Left kidney (tissue), 8 donors: ENCODE measurements at places on chromosomes 13 and 19.

DNA sequence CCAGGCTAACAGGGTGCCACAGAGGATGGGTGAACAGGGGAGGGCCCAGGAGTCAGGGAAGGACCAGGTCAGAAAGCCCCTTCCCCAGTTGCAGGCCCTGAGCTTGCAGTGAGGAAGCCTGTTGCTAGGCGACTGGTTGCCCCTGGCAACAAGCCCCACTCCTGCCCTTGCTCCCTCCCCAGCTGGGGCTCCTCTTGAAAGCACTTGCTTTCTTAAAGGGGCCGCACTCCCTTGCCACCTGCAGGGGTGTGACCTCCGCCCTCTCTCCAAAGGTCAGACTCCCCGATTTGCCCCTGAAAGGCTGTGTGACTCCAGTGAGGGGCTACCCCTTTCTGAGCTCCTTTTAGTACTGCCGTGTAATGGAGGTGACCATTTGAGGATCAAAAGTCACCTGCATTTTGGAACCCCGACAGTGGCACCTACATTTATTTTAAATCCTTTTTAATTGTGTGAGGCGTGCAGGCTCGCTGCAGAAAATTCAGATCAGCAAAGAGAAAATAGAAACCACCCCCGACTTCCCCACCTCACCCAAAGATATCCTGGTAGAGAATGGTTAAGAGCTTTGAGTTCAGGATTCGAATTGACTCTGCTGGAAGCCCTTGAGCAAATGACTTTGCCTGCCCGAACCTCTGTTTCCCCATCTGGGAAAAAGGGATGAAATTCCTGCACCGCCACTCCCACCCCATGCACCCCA lies 4.8 kb downstream of the FCHO1 start:
- DNase-seq, result peak; percentile 51

- peak; percentile 24 for DNase-seq
Measured at GRCh38 chr13:34943436-34944273, 1.6 kb downstream of the NBEA start.

DNA sequence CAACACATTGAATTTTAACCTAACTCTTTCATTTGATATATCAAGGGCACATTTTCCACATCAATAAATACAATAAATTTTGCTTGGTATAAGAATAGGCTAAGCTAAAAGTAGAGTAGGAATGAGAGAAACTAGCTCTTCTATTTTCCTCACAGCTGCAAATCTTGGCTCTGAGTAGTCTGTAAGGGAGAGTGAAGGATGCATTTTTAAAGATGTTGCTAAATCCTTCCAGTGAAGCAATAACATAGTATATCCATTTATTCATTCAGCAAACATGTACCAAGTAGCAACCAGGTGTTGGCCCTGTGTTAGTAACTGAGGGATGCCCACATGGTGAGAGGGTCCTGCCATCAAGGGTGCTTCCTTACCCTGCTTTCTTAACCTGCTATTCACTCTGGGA lies 799.9 kb downstream of the PCDH9 start:
- DNase-seq, result no peak

GRCh38 chr13:40026741-40027140 lies 371.3 kb downstream of the COG6 start:
- no peak for DNase-seq

DNA sequence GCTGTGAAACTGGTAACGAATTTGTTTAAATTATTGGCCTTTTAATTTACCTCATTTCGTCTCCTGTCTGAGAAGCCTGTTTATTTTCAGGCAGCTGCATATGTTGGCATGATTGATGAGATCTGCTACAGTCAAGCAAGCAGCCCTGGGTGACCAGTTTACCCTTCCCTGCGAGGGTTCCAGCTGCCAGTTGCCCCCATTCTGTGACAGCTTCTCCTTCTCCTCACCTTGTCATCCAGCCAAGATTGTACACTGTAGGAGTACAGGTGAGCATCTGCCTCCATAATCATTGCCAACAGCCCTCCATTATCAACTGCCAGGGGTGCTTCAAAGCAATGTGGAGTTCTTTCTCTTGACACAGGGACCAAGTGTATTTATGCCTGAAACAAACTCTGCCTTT lies 1979.9 kb upstream of the PRR20A start:
- DNase-seq, result no peak

DNA sequence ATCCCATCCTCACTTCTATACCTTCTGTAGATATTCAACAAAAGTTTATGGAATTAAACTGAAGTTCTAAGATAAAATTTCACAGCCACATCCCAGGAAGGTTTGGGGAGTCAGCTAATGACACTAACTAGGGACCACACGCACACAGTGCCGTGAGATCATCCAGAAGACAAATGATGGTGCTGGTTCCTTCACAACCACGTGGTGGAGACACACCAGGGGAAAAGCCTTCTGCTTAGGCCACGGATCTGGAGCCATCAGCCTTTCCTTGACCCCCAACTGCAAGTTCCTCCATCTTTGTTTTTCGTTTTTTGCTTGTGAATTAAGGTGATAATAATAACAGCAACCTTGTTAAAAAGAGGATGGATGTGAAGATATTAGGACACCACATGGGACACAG lies 241.6 kb upstream of the MAB21L1 start:
- no peak for DNase-seq

DNA sequence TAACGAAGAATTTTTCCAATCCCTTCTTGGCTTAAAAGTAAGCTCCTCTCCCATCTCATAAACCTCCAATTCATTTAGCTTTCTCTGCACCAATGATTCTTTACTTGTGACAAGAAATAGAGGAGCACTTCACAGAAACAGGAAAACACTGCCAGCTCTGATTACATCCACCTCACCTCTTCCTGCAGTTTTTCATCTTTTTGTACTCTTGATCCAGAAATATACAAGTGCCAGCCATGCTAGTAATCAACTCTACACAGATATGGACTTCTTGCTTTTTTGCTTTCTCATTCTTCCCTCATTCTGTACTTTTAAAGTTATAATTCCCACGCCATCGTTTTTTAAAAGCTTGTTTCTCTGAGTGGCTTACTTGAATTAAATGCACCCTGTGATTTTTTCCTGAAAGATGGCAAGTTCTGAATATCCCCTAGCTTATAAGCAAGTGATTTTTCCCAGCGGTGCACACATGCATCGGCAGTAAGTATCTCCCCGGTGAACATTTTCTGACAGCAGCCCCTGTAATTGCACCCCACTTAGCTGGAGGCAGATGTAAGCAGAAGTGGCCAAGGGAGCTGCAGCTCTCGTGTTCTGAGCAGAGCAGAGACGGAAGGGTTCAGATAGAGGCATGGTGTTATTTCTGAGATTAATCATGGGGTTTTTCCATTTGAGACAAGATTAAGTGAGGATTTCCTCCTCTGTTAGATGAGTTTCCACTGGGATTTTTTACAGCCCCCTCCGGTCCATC lies 340.7 kb downstream of the SLC7A1 start:
- no peak for DNase-seq

- no peak for DNase-seq
Measured at GRCh38 chr19:34375598-34375997, 10.6 kb downstream of the GPI start.

DNA sequence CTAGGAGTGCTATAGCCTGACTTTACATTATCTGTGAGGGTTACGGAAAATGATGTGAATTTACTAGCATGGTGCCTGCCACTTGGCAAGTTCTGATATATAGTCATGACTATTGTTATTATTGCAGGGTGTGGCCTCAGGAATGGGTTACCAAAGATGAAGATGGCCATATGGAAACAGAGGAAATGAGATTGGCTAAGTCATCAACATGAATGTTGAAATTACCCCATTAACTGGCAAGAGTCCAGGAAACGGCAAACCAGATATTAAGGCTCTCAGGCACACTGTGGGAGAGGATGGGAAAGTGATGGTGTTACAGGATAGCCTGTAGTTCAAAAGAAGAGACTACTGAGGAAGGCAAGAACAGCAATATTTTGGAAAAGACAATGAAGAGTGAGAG lies 183.3 kb downstream of the KCNRG start:
- no peak for DNase-seq

DNA sequence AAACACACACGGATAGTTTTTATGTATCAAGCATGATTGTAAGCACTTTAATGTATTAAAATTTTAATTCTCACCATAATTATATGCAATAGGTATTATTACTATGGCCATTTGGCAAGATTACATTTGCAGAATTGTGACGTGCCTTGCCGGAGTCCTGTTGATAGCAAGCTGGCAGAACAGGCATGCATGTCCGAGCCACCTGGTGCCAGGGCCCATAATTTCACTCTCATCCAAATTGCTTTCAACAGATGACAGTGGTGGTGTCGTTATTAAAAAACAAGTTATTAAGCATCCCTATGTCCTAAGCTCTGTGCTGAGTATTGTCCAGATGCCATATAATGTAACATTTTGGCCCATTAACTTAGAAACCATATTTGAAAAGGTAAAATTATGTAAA lies 374.3 kb downstream of the FOXO1 start:
- DNase-seq, result no peak

DNA sequence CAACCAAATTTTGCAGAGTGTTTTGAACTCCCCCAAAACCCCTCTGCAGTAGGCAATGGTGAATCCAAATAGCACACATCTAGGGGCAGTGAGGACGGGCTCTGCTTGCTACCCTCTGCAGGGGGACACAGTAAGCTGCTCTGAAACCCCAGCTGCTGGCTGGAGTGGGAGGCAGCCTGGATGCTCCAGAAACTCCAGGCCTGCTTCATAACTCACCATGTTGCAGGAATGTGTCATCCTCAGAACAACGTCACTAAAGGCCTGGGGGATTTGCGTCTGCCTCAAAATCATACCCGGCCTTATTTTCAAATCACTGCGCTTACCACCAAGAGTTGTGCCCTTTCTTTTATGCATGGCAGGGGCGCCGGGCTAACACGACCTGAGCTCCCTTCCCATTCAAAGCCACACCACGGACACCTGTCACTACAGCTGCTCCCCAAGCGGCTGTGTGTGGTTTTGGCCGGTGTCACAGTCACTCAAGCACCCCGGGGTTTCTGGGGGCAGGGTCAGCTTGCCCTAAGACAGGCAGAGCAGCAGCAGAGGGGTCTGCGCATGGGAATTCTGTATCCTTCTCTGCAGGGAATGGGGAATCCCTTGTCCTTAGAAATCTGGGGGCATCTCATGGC lies 93.9 kb downstream of the TSHZ3 start:
- no peak for DNase-seq

- no peak for DNase-seq
Measured at GRCh38 chr13:99008577-99008976, 30.7 kb upstream of the DOCK9 start.

DNA sequence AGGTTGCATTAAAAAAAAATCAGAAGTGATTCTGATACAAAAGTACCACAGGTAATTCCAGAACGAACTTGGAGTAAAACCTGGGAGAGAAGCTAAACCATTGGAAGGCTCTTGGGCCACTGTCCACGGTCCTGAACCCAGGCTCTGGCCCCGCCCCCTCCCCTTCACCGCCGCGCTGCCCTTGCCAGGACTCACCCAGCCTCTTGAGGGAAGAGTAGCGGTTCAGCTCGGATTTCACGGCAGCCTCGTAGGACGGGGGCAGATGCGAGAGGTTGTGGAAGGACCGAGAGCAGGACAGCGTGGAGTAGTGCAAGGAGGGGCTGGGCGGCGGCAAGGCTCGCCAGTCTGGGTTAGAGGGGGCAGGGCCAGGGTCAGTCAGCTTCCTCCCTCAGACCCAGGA lies 5.7 kb downstream of the SHISA7 start:
- DNase-seq, result peak; percentile 75

DNA sequence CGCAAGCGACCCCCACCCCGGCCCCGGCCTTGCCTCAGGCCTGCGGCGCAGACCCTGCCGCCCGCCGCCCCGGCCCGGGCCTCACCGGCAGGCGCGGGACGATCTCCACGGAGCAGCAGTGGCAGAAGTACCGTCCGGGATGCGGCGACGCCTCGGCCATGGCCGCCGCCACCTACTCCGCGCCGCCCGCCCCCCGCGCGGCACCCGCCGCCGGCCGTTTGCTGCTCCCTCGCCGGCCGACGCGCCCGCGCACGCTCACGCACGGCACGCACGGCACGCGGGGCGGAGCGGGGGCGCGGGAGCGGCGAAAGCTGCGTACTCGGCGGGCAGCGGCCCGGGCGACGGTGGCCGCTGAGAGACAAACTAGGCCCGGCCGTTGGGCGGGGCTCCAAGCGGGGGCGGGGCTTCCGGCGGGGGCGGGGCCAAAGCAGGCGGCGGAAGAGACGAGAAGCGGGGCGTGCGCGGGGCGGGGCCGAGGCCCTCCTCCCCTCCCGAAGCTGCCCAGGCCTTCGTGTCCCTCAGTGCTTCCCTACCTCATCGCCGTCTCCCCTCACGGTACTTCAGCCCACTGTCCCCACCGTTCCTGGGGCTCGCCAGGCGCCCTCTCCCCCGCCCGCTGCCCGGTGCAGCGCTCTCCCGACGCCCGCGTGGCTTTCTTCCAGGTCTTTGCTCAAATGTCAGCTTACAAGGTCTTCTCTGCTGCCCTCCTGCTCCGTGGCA lies at the start of gene RNF126:
Gene RNF126 (minus strand): TSS at position 253 of the 720 bp plus-strand sequence. CDS start 93 bp downstream, at position 160.
- DNase-seq, result peak; percentile 88

- DNase-seq, result no peak
Measured at GRCh38 chr13:59424661-59425060, 739.1 kb downstream of the DIAPH3 start.

- DNase-seq, result no peak
Measured at GRCh38 chr19:11201791-11202190, 4.4 kb upstream of the KANK2 start.

DNA sequence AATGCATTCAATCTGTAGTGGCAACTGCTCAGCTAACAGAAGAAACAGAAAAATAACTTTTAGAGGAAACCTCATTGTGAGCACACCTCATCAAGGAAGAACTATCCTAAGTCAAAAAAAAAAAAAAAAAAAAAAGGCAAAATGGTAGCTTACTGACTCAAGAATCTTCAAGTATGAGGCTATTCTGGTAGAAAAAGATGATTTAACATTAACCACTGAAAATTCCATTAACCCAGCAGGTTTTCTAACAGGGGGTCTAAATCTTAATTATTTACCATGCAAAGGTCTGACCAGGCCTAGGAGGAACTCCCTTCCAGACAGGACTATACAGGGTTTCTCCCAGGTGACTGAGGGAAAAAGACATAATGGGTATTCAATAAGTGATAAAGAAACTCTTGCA lies 28.4 kb upstream of the ZNF83 start:
- no peak for DNase-seq

DNA sequence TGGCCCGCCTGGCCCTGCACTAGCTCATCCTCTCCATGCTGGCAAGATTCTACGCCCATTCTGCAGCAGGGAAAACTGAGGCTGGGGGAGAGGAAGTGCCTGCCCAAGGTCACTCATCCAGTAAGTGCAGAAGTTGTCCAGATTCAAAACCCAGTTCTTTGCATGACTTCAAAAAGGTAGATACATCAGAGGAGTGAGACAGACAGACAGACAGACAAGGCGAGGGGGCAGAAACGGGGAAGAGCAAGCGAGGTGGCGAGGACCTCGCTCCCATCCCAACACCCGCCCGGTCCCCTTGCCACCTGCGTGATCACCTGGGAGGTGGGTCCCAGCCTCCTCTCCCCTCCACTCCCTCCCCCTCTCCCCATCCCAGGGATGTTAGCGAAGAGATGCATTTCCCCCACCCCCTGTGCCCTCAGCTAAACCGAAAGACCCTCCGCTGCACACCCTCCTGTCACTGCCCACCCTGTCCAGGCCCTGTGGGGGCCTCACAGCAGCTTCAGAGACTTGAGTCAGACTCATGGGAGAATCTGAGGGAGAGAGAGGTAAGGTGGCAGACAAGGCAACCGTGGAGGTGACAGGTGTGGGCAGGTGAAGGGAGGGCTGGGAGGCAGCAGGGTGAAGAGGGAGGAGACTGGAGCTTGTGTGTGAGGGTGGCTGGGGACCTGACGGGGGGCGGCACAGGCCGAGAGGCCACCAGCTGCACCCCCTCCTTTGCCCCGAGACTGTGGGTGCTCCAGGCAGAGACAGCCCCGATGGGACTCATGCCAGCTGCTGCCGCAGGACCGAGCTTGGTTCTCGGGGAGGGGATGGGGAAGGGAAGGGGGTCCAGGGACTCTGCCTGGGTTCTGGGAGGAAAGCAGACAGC lies 18.9 kb downstream of the LRRC4B start:
- DNase-seq, result no peak

GRCh38 chr13:75071796-75072195 lies 410.2 kb downstream of the TBC1D4 start:
- DNase-seq, result no peak
